ENCODE measurements at places on chromosomes 13 and 19.
A peak's percentile ranks its signal among the peaks of the same experiment; 100 is the strongest.

- peak; percentile 95 for DNase-seq
These were observed 207.5 kb downstream of the KCNRG start for GRCh38 chr13:50222569-50223332.

DNA sequence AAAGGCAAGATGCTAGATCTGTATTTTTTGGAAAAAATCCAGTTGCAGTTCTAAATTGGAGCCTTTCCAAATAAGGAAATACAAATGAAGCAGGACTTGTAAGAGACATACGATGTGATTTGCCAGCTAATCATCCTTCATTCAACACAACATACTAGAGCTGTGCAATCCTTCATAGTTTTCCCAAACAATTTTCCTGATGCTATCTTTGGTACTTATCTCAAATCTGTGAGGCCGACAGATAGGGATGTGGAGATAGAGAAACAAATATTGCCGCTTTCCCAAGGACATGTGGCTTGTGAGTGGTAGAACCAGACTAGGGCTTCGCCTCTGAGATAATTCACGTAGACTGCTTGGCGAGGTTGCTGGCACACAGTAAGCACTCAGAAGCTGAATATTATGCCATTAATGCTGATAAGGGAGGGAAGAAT is 176.6 kb downstream of the LMO7 start:
- peak; percentile 16 for DNase-seq

- DNase-seq: peak; percentile 53
These were observed 546 bp downstream of the UBXN6 start for GRCh38 chr19:4456843-4457653.

GRCh38 chr19:16398530-16399249 is 73.1 kb downstream of the EPS15L1 start:
- DNase-seq: no peak

DNA sequence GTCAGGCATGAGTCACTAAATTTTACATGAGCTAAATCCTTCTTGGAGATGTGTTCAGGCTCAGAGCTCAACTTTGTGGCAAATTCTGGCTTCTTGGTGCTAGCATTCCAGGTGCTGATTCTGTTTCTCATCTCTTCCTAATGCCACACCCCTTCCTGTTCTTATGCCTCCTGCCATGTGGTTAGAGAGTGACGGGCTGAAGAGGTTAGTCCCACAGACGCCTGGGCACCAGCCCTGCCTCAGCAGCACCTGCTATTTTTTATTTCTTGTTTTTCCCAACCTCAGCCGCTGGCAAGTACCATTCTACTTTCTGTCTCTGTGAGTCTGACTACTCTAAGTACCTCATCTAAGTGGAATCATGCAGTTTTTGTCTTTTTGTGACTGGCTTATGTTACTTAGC is 329.5 kb downstream of the KCNRG start:
- no peak for DNase-seq

DNA sequence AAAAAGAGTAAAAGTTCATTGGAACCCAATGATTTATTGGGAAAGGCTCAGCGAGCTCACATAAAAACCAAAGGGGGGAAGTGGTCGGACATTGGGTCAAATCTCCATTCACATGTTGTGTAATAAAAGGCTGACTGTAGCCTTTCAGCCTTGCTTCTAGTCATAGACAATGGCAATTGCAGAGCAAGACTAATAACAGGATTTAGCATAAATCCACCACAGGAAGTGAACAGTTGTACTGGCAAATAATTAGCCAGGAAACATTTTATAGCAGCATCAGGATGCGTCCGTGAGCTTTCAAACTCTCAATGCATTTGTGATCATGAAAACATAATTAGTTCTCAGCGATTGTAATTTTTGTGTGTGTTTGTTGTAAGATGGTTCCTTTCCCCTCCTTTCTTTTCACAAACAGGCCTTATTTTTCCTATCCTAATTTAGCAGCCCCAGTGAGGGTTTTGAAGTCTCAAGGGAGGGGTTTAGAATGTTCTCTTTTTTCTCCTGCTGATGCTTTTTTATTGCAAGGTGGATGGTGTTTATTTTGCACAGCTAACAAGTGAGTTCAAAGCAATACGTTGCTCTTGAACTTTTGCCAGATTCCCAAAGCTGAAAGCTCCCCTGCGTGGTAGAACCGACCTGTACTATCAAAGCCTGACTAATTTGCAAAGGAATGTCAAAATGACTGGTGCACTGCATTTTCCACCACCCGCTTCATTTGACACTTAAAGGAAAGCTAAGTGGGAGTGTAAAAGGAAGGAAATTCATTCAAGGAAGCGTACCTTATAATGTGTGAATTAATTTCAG is 105.6 kb downstream of the SPRY2 start:
- DNase-seq: no peak

DNA sequence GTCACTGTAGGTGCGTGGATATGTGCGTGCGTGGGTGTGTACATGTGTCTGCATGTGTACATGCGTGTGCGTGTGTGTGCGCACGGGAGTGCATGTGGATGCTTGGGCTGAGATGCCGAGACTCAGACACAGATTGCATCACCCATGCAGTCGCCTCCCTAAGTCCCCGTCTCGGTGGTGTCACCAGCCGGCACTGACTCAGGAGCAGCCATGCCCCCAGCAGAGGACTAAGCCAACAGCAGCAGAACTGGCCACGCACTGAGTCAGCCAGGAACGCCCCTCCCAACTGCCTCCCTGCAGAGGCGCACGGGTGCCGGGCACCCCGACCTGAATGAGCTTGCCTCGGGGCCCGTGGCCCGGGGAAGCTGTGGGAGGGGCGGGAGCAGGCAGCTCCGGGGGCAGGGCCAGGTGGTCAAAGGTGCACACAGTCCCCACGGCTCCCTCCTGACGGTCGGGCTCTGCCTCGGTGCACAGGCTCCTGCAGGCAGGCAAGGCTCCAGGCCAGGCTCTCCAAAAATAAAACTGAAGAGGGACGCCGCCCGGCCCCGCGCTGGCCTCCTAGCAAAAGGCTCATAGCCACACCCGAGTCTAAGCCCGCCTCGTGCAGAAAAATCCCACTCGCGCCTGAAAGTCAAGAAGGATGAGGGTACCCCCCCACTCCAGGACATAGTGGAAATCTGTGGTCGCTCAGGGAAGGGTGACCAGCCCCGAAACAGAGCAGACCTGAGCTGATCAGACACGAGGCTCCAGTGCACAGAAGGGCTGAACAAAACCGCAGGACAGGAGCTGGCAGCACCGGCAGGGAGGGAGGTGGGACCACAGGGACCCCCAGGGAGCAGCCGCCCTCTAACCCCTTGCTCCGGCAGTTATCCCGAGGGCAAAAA is 49.2 kb downstream of the GADD45B start:
- DNase-seq: peak; percentile 87

DNA sequence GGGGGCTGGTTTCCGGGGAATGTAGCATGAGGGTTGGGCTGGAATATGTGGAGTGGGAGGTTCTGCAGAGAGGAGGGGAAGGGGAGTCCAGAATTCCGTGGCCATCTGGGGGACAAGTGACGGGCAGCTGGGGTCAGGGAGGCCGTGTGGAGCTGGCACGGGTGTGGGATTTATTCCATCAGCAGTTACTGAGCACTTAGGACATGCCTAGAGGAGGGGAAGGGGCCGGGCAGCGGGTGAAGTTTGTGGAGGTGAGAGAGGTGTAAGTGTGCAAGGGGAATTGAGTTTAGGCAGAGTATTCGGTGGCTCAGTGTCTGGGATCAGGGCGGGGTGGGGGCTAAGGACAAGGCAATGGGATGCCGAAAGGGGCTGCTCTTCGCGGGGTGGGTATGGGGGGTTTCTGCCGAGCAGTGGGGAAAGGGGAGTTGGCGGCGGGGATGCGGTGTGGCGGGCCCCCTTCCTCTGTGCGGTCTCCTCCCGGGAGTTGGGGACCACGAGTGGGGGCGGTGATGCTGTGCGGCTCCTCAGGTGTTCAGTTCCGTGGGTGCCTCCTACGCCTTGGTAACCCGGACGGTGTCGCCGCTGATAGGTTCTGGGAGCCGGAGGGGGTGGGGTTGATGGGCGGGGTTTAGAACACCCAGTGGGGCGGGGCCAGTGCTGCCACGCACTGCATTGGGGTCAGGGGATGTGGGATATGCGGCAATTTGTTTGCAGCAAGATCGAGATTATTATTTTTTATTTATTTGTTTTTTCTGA is 5.4 kb downstream of the CCDC61 start:
- peak; percentile 5 for DNase-seq

- DNase-seq: no peak
These were observed 356.7 kb downstream of the FGF9 start for GRCh38 chr13:22027566-22027965.

DNA sequence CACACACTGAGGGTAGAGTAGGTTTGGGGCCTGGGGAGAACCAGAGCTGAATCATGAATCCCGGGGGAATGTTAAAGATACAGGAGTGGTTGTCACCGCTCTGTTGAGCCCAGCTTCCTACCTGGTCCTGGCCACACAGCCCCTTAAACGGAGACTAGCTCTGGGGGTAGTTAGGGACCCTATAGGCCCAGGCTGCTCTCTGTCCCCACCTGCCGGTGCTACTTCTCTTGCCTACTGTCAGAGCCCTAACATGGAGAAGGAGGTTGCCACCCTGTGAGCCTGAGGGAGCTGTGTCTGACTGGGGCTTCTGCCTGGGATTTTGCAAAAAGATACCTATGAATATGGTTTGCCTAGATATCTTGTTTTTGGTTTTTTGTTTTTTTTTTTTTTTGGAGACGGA is 36.6 kb upstream of the ZNF429 start:
- DNase-seq: no peak

DNA sequence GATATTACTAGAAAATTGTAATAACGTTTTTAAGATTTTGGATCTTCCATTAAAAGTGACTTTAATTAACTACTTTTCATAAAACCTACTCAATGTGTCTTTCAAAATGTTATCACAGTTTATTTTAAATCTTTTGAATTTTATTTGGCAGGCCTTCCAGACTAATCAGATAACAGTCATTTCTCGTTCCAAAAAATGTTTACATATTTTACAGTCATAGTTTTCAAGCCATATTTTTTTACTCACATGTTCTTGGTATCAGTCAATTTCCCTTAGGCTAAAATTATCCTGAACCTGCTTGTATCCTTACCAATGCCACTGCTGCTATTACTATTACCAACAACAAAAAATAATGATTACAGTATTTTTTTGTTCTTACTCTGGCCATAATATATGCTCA is 1783.5 kb downstream of the SLITRK5 start:
- no peak for DNase-seq

- peak; percentile 47 for DNase-seq
These were observed 1.3 kb upstream of the KLK8 start for GRCh38 chr19:51002542-51003311.

DNA sequence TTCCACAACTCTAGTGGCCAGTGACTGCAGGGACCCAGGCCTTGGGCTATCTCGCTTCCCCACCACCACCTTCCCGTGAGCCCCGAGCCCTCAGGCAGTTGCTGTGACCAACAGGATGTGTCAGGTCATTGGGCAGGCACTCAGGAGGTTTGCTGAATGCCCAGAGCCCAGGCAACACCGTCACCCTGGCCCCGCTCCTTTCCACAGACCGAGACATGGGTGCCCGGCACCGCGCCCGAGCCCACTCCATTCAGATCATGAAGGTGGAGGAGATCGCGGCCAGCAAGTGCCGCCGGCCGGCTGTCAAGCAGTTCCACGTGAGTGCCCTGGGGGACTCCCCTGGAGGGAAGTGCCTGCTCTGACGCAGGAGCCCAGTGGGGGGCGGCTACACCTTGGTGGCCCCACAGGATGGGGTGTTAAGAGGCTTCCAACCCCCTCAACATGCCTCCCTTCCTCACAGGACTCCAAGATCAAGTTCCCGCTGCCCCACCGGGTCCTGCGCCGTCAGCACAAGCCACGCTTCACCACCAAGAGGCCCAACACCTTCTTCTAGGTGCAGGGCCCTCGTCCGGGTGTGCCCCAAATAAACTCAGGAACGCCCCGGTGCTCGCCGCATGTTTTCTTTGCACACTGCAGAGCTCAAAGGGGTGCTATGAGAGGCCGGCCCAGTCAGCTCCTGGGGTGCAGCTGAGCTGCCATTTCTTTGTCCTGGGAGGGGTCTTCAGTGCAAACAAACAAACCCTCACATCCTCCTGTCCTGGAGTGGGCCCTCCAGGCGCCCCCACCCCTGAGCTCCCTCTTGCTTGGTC is 3.2 kb downstream of the RPL18A start:
- DNase-seq: no peak

DNA sequence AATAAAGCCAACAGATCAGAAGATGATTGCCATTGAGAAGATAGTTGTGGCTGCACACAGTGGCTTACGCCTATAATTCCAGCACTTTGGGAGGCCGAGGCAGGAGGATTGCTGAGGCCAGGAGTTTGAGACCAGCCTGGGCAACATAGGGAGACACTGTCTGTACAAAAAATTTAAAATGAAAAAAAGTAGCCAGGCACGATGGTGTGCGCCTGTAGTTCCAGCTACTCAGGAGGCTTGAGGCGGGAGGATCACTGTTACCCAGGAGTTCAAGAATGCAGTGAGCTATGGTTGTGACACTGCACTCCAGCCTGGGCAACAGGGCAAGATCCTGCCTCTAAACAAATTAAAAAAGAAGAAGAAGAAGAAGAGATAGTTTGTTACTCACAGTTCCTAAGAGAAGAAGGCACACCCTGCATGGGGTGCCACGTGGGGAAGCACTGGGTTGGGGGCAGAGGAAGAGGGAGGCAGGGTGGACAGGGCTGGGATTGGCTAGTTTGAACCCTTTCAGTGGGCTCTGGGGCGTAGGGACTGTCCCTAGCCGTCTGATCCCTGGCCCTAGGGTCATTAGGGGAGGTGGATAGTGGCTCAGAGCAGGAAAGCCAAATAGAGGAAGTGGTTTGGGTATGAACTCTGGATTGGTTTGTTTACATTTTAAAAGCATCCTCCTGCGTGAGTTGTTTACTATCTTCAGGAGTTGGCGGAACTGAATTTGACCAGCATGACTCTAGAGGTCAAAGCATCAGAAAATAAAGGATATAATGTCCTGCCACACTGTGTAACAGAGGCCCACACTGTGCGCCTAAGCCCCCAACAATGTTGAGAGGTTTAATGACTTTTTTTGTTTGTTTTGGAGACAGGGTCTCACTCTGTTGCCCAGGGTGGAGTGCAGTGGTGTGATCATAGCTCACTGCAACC is 60.5 kb upstream of the MEDAG start:
- no peak for DNase-seq

GRCh38 chr13:46165485-46166223 is 16.3 kb downstream of the LCP1 start:
- DNase-seq: no peak

GRCh38 chr13:59734393-59734792 is 429.3 kb downstream of the DIAPH3 start:
- no peak for DNase-seq

- DNase-seq: no peak
These were observed 855.1 kb downstream of the SLITRK5 start for GRCh38 chr13:88526186-88526852.

DNA sequence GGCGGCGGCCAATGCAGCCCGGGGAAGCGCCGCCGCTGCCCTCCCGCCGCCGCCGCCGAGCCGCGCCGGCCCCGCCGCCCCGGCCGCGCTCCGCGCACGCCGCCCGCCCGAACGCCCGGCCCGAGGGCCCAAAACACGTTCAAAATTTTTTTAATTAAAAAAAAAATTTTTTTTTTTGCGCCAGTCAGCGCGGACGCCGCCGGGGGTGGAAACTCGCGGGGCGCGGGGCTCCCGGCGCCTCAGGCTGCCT is 468 bp downstream of the HMGB1 start:
- no peak for DNase-seq

GRCh38 chr19:10961073-10961860 is 437 bp downstream of the SMARCA4 start:
- no peak for DNase-seq

GRCh38 chr19:1746401-1747284 is 6.7 kb upstream of the ONECUT3 start:
- peak; percentile 15 for DNase-seq

- DNase-seq: no peak
These were observed 121.3 kb upstream of the UFM1 start for GRCh38 chr13:38228322-38228721.
